LNCaP clone FGC (cell line): ENCODE measurements at places on chromosomes 5 and 9.

- no peak for DNase-seq
Measured at GRCh38 chr9:135134268-135135022, 47.0 kb downstream of the OLFM1 start.

DNA sequence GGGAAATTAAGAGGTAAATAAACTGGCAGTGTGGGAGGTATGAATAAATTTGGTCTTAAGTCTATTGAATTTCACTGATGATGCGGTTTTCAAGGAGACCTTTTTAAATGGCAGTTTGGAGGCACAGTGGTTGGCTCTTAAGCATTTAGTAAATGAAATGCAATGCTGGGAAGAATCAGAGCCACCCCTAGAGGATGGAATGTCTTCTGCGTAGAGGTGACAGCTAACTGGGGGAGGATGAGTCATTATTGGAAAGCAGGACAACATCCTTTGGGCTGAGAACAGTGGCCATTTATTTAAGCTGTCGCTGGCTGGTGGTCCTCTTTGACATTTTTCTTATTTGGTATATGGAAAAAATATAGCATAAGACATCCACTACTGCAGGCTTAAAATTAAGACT is 163.2 kb downstream of the SH3GL2 start:
- DNase-seq, result no peak

DNA sequence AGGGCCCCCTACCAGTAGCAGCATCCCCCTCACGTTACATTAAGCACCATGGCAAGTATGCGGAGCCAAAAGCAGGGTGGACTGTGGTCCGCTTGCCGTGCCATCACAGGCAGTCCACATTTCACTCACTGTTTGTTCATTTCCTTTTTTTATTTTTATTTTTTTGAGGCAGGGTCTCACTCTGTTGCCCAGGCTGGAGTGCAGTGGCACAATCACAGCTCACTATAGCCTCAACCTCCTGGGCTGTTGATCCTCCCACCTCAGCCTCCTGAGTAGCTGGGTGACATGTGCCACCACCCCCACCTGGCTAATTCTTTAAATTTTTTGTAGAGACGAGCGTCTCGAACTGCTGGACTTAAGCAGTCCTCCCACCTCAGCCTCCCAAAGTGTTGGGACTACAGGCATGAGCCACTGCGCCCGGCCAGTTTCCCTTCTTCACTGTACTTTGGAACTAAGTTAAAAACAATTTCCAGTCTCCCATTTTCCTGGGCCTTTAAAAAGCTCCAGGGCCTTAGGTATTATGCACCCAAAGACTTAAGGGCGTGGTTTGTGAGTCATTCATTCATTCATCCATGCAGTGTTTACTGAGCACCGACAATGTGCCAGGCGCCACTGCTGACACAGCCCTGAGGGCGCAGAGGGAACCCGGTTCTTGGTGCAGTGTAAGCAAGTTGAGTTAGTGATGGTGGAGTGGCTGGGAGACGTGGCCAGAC is 19.9 kb downstream of the PRRX2 start:
- DNase-seq, result no peak

DNA sequence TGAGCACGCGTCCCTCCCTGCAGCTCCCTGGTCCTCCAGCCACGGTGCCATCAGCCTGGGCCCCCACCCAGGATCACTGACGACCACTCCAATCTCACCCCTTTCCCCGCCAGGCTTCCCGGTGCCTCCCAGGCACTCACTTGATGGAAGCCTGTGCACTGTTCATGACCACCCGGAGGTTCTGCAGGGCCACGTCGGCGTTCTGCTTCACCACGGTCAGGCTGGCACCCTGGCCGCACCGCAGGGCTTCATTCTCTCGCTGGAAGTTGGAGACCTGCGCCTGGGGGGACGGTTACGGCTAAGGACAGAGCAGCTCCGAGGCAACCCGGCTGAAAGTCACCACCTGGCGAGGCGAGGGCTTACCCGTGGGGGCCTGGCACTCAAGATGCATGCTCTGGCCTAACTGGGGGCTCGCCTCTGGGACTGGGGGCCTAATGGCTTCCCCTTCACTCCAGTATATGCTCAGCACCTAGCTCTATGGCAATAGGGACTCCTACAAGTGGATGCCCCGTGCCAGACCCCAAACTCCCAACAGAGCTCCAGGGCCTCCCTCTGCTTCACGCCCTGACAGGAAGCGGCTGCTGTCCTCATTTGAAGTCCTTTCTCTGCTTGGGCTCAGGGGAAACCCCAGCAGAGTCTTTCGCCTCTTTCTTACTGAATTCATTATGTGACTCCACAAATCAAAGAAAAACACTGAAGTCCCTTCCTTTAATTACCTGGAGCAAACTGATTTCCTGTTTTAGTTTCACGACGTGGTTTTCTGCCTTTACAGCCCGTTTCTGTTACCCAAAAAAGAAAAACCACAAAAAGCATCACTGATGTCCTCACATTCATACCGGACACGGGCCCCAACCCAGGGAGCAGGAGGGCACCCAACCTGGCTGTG is 4.2 kb upstream of the SNAPC4 start:
- DNase-seq, result no peak

DNA sequence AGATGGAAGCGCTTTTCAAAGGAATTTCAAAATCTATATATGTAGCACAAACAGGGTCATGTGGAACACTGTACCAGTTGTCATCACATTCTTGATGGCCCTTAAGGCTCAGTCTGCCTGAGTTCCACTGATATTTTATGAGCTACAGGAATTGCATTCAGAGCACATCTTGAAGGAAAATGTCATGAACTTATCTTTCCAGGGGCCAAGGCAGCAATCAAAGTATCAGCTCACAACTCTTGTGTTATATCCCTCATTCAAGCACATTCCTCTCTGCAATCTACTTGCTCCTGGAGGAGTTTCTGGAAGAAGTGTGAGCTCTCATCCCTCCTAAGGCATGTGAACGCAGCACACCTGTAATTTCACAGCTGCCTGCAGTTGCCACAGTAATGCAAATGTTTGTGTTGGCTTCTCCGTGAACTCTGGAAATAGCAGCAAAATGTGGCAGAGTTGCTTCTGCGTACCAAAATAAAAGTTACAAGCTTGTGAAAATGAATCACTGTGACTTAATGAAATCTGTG is 89.7 kb upstream of the EQTN start:
- DNase-seq, result no peak

DNA sequence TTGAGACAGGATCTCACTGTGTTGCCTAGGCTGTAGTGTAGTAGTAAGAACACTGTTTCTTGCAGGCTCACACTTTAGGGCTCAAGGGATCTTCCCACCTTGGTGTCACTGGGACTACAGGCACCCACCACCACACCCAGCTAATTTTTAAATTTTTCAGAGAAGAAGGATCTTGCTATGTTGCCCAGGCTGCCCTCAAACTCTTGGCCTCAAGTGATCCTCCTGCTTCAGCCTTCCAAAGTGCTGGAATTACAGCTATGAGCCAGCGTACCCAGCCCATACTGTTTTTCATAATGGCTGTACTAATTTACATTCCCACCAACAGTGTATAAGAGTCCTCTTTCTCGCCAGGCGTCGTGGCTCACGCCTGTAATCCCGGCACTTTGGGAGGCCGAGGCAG is 5.1 kb downstream of the STX17 start:
- DNase-seq, result no peak

- no peak for DNase-seq
Measured at GRCh38 chr5:141657937-141658545, 6.8 kb upstream of the FCHSD1 start.

DNA sequence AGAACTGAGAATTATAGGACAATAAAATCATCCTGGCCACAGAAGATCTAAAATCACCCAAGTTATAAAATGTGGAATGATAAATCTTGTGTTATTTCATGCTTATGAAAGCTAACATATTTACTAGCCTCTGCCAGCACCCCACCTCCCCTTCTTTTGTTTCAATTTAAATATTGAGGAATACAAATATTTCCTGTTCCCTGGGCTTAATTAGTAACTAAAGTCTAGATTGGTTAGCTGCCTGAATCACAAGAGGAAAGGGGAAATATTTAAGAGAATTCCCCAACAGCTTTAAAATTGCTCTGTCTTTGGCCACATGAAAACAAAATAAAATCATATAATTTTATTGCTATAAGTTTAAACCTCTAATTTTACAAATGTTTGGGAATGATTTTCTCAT is 287.0 kb downstream of the PRELID2 start:
- no peak for DNase-seq

- no peak for DNase-seq
Measured at GRCh38 chr9:98520221-98520960, 188.3 kb downstream of the GABBR2 start.

GRCh38 chr5:80189201-80189600 is 66.6 kb downstream of the SERINC5 start:
- DNase-seq, result no peak

DNA sequence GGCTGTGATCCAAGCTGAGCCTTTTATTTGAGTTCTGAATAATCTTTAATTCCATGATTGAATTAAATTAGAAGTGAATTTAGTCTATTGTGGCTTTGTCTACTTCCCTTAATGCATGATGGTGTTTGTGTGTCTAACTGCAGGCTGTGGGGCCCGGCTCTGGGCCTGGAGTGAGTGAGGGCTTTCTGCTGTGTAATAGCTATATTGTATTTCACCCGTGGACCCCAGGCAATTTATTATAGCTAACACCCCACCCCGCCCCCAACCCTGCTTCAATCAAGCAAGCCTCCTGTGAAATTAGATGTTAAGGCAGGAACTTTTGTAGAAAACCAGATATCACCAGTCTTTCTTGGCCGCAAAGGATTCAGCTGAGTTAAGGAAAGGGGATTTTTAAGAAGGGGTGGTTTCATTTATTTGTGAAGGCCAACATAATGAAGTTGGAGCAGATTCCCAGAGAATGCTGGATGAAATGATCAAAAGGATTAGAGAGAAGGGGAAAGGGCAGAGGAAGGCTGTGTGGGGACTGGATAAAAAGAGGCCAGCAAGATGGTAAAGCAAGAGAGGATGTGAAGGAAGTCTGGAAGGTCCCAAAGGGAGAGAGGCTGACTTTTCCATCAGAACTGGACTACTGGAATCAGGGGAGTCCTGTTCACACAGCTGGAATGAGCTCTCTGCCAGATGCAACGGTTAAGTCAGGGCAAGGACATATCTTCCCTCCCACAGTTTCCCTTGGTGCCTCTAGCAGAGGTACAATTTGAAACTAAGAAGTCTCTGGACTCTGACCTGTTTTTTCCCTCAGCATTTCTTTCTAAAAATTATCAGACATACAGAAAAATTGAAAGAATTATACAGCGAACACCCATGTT is 125.3 kb upstream of the SAP30L start:
- no peak for DNase-seq

DNA sequence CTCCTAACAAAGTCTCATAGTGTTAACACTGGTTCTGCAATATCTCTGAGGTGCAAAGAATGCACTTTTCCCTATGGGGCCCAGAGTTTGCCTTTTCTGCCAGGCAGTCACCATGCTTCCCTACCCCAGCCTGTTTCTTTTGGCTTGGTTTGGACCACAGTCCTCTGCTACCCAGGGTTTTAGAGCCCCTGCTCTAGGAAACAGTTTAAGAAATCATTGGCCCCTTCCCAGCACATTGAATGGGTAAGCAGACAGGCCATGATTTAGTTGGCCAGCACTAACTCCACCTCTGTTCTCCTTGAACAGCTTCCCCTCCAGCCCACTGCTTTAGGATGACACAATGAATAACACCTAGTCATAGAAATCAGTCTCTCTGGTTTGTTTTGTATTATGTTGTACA is 73.2 kb downstream of the UBAP1 start:
- DNase-seq, result no peak

GRCh38 chr5:112776301-112776856 is 38.7 kb downstream of the APC start:
- DNase-seq, result no peak
